Activated T-cell treated with anti-CD3 and anti-CD28 coated beads, Interleukin-2, amount 50 U/mL, for 4 hours (primary cell): ENCODE measurements at places on chromosomes 3 and 15.

- DNase-seq: no peak
Measured at GRCh38 chr3:178392511-178392926, 143.7 kb upstream of the KCNMB2 start.

- DNase-seq: no peak
Measured at GRCh38 chr3:179269152-179269707, 18.3 kb upstream of the KCNMB3 start.

- DNase-seq: no peak
Measured at GRCh38 chr3:13898346-13898745, 18.5 kb upstream of the WNT7A start.

- DNase-seq: no peak
Measured at GRCh38 chr3:47227678-47228077, 54.9 kb downstream of the KIF9 start.

DNA sequence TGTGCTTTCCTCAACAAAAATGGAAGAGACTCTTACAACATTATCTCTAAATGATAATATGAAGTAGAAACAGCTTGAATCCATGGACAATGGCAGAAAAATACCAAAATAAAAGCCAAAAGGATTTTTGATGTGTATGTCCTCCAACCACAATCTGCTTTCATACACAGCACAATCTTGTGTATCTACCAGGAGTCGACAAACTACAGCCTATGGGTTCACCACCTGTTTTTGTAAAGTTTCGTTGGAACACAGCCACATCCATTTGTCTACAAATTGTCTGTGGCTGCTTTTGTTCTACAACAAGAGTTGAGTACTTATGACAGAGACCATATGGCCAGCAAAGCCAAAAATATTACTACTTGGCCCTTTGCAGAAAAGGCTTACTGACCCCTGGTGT is 88.7 kb upstream of the UBE2E2 start:
- DNase-seq: no peak

GRCh38 chr15:80152180-80152895 is 461 bp upstream of the FAH start:
- peak; percentile 85 for DNase-seq

- no peak for DNase-seq
Measured at GRCh38 chr3:71962561-71963240, 177.8 kb upstream of the PROK2 start.

DNA sequence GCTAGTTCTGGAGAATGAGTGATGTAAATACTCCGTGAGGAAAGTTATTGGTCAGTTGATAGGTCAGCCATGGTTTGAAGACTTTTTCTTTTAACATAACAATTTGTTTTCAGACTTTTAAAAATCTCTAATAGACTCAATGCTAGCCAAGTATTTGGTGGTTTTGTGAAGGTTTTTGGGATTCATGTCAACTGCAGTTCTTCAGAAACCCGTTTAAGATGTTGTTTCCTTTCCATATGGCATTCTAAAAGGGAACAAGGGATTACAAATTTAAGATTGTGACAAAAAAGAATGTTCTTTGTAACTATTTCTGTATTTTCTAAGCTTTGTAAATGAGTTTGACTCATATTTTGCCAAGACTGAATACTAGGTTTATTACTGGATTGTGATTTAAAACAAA is 281.7 kb upstream of the COL8A1 start:
- DNase-seq: no peak

- DNase-seq: peak; percentile 41
Measured at GRCh38 chr3:172673210-172673679, 37.6 kb downstream of the NCEH1 start.

- no peak for DNase-seq
Measured at GRCh38 chr3:76138921-76139320, 353.6 kb upstream of the ZNF717 start.

DNA sequence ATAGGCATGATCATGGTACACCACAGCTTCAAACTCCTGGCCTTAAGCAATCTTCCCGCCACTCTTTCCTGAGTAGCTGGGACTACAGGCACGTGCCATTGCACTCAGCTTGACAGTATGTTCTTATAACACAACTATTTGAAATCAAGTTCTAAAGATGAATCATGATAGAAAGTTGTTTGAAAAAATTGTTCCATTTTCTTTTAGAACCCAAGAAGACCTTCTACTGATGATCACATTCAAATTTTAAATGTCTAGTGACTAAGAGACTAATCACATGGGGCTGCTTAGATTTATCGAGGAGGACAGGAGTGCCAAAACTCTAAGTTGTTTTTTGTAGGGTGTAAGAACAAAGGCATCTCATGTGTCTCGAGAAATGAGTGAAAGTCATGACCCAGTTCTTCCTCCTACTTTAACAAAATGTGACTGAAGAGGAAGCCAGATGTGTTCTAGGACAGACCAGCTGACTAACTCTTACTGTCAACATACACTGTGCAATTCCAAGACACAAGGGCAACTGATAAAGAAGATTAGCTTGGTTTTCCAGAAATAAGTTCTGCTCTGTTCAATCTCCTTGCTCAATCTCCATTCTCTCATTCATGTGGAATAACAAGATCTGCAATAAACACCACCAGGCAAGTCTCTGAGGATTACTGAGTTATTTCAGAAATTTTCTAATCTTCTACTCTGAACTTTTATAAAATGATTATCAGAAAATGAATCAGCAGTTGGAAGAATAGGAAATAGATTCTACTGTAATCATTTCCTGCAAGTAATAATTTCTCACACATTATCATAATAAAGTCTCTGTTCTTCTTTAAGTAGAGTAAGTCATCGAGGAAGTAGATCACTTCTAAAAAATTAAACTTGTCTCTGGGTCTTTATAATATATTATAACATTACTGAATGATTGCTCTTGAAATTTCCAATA is 122.6 kb upstream of the CCNL1 start:
- no peak for DNase-seq

- no peak for DNase-seq
Measured at GRCh38 chr15:63366451-63366850, 15.2 kb downstream of the CA12 start.

GRCh38 chr3:189308608-189309007 is 136.8 kb downstream of the TPRG1 start:
- DNase-seq: no peak

DNA sequence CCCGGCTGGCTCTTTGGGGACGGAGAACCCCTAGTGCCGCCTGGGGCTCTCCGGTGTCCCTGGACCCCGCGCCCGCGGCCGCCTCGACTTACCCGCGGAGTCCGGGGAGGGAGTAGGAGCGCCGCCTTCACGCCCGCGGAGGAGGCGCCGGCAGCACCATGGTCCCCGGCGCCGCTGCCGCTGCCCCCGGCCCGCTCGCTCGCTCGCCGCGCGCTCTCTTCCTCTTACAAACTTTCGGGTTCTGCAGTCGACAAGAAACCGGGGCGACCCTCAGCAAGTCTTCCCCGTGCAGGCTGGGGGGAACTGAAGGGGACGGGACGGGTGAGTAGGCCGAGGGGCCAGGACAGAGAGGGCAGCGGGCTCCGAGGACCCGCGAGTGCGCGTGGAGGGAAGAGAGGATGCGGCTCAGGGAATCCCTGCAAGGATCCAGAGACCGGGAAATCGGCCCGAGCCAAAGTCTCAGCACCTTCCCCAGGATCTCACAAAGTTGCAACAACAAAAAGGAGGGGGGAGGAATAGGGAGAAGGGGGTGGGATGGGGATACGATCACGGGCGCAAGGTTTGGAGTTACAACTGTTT is 2.0 kb downstream of the FOXP1 start:
- DNase-seq: peak; percentile 25

- no peak for DNase-seq
Measured at GRCh38 chr3:108036984-108037741, 53.7 kb downstream of the CD47 start.

DNA sequence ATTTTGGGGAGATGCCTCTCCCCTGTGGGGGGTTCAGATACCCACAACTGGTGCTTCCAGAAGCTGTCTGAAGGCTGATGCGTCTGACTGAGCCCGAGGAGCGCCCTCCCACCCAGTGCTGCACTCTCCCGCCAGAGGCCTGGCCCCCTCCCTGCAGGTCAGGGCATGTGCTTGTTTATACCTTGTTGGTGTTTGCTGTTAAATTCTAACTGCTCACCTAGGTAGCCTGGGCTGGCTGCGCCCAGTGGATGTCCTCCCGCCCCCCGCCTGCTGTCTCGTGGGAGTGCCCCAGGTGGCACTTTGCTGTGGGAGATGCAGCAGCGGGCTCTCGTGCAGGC is 12.9 kb downstream of the KLF13 start:
- no peak for DNase-seq

DNA sequence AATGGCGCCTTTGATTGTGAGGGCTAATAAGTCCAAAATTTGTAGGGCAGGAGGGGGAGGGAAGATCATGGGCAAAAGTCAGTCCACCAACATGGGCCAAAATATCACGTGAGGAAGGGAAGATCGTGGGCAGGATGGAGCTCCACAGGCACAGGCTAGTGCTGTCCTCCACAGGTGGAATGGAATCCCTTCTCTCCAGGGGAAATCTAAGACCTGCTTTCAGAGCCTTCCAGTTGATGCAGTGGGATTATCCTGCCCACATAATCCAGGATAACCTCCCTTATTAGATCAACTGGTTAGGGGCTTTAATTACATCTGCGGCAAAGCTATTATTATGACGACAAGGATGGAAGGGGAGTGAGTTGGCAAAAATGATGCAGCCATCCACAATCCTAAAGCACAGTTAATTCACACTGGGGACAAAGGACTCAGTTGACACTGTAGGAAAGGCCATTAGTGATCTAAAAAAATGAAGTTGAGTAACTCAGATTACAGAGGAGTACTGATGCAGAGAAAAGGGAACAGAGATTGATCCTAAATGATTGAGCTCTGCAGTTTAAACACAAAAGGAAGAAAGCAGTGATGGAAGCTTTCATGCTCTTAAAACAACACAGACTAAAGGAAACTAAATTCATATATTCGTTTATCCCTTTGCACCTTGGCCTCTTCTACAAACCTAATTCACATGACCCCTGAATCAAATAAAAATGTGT is 159.8 kb downstream of the AKAP13 start:
- no peak for DNase-seq

DNA sequence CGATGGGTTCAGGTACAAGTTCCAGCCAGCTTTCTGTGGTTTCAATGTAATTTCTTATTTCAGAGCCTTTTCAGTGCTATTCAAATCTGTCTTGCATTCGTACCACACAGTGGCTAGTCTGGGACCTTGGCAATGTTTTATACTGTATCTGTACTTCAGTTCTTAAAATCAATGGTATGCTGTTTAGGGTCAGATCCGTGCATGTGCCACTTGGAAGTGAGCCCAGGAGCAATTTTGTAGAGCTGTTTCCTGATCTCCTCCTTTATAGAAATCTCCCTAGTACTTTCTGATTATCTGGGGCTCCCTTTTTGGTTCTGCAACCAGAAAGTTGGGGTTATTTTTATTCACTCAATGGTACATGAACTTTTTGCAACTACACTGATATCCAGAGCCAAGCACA is 59.5 kb upstream of the NDUFB4 start:
- DNase-seq: no peak

DNA sequence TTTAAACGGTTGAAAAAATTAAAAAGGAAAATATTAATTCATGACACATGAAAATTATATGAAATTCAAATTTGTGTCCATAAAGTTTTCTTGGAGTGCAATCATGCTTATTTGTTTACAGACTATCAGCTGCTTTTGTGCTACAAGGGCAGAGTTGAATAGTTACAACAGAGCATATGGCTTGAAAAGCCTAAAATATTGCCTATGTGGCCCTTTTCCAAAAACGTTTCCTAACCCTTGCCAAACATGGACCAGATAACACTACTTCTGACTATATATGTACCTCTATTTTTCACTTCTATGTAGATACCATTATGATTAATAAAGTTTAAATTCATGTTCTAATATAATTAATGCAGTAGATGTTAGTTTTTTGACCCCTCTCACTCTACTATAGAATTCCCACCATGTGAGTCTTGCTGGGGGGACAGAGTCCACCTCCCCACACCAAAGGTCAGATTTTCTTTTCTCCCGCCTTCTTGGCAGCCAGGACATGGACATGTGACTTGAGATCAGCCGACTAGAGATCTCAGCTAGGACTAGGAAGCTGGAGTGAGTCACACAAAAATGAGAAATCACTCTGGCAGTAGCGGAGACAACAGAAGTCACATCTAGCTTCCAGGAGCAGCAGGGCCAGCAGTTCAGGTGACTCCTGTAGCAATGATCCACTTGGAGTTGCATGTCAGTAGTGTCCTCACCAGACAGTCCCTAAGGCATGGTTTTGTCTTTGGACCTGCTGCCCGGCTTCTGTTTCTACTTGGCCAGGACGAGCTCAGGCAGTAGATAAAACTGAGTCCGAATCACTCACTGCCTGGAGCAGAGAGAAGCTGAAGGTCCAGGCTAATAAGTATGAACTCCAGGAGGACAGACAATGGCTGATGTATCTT is 22.4 kb downstream of the CIAO2A start:
- no peak for DNase-seq

DNA sequence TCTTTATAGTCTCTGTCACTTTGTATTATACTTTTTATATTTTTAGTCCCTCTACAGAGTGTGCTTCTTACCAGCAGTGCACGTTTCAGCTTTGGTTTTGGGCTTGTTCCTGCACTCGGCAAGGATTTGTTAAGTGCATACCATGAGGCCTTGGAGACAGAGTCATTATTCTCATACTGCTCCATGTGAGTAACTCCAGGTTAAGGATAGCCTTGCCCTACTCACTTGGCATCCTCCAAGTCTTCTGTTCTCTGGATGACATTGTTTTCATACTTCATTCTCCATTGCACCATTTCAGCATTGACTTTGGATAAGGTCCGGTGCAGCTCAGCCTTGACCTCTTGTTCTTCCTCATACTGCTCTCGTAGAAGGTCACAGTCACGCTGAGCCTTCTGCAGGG is 96.4 kb downstream of the MYH15 start:
- no peak for DNase-seq

- DNase-seq: no peak
Measured at GRCh38 chr15:91864664-91865063, 11.2 kb downstream of the SLCO3A1 start.

DNA sequence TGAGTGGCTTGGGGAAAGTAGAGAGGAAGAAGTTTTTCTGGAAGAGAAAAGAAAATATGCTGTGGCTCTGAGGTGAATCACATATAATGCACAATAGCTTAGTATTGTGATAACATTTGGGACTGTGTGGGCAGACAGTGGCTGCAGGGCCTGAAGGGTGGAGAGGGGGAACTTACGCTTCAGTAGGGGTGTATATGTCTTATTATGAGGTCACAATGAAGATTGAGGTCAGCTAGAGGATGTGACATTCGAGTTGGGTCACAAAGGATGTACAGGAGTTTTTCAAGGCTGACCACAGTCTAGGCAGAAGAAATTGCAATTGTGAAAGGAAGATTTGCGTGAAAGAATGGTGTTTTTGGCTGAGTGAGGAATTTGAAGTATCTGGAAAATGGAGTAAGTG is 414.8 kb downstream of the LPP start:
- DNase-seq: no peak

- no peak for DNase-seq
Measured at GRCh38 chr3:105423397-105423796, 56.7 kb downstream of the ALCAM start.

DNA sequence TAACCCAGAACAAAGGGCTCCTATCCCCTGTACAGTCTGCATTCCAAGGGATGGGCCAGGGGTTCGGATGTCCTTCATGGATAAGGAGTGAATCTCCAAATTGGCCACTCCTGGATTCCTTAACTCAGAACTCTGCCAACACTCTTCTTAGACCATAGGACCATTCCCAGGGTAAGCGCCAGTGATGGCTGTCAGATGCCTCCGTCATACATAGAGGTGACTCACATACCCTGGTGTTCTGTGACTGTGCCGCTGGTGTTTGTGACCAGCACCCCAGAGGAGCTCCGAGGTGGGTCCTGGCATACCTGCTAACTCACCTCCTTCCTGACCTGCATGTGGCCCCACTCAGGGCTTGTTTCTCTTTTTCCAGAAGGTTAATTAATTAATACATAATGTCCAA is 134.7 kb downstream of the KLF13 start:
- no peak for DNase-seq
